ENCODE measurements at places on chromosomes 2 and 18.

DNA sequence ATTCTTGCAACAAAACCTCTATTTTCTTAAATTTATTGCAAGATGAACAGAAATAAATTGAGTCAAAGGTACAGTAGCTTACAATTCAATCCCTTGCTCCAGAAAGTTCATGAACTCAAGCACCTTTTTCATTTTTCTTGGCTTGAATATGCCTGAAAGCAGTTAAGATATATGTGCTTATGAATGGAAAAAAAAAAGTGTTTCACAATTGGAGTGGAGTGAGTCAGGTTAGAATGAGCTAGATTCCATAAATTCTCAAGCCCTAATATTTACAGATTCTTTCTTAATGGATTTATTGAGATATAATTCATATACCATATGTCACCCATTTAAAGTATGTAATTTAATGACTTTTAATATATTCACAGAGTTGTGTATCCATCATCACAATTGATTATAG lies 39.6 kb upstream of the NEMP2 start:
- DNase-seq = no peak

GRCh38 chr2:225124311-225125017 lies 82.2 kb upstream of the DOCK10 start:
- no peak for DNase-seq

GRCh38 chr2:121810959-121811853 lies 55.8 kb downstream of the TSN start:
- DNase-seq = peak; percentile 77

GRCh38 chr2:16216558-16216945 lies 276.2 kb downstream of the MYCN start:
- no peak for DNase-seq

GRCh38 chr18:26654616-26655524 lies 106.5 kb upstream of the KCTD1 start:
- DNase-seq = no peak

GRCh38 chr2:47695800-47696477 lies 87.0 kb upstream of the MSH6 start:
- DNase-seq = no peak

GRCh38 chr18:39661856-39662366 lies 2096.3 kb upstream of the CELF4 start:
- no peak for DNase-seq

GRCh38 chr2:234393354-234393753 lies 103.5 kb downstream of the ARL4C start:
- DNase-seq = no peak

GRCh38 chr2:23532391-23533337 lies 147.7 kb downstream of the KLHL29 start:
- no peak for DNase-seq

- peak; percentile 57 for DNase-seq
Measured at GRCh38 chr2:61853847-61854563, at the start of gene FAM161A. TSS of gene FAM161A (minus strand) at chr2:61854060. CDS start at chr2:61854041, 19 bp downstream.

GRCh38 chr2:8445580-8445979 lies 236.3 kb upstream of the ID2 start:
- DNase-seq = no peak

GRCh38 chr2:72144274-72144631 lies 3.4 kb downstream of the CYP26B1 start:
- DNase-seq = no peak

DNA sequence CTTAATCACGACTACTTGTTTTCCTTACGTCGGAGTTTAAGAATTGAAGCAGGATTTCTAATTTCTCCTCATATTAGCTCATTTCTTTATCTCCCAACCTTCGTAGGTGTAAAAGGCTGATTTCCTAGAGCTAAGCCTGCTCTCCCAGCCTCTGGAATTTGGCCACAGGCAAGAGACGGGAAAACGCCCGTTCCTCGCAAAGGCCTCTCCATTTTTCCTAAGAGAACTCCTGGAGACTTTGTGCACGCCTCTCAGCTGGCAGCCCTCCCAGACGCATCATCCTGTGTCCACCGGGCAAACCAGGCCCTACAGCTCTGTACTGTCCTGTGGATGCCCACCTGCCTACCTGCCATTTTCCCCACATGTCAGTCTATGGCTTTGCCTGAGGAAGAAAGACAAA lies 106.3 kb downstream of the FTCDNL1 start:
- DNase-seq = no peak

DNA sequence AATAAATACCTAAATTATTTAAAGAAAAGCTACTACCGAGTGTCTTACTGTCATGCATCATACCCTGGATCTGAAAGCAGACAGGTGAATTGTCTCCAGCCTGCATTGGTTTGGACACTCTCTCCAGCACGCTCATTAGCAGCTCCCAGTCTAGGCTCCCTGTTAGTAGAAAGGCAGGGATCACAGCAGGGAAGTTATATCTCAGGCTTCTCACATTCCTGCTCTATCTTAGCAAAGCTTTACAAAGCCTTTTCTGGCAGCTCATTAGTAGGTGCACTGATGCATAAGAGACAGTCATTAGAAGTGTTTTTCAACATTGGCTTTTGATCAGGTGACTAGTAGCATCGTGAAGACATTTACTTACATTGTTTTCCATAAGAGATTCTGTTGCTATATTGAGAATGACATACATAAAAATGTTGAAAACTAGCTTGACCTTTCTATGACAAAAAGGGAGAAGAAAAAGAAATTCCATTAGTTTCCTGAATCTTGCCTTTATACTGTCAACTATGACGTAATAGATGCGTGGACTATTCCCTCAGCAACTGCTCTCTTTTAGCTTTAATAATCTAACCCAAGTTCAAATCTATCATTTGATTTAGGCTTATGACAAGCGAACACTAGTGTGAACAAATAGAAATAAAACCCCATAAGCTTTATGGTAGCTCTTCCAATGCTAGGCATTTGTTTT lies 408.7 kb upstream of the KCNH7 start:
- DNase-seq = no peak

GRCh38 chr2:232891621-232892071 lies 21.6 kb downstream of the SNORC start:
- no peak for DNase-seq

- no peak for DNase-seq
Measured at GRCh38 chr2:195049372-195050031, 607.5 kb upstream of the SLC39A10 start.

DNA sequence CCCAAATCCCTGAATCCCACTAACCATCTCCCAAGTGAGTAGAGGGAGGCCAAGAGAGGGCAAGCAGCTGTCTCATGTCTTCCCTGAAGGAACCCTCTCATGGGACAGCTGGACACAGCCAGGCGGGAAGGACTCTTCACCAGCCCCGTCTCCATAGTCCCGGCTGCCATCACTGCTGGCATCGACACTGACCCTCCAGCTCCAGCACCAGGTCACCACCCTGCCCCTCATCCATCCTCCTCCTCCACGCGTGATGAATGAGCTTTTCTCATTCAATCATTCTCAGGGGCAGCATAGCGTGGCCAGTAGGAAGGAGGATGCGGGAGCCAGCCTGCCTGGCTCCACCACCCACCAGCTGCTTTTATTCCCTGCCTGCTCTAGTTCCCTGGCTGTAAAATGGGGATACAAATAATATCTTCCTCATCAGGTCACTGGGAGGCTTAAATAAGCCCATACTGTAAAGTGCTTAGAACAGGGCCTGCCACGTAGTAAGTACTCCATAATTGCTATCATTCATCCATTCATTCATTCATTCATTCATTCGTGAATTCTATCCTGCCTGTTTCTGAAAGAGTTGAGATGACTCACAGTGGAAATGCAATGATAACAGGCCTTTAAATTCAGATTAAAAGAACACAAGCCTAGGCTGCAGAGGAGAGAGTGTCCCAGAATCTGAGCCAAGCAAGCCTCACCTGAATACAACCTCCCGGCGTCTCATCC lies 30.5 kb upstream of the FOSL2 start:
- DNase-seq = no peak

DNA sequence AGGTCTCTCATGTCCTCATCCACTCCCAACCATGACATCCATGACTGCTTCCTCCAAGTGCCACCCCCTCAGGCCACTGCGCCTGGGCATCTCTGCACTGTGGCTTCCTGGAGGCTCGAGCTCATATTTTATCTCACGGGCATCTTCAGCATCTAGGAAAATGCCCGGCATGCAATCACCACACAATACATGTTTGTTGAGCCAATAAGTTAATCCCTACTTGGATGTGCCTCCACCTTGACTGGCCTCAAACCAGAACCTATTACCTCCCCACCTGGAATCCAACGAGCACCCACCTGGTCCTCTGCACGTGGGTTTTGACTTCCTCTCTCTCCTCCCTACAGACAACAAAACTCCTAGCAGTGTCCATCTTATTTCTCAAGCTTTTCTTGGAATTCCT lies 198.9 kb upstream of the REV1 start:
- DNase-seq = no peak

Measured in NCI-H2029 treated with DMSO at 0.1 percent for 48 hours (cell line).